ENCODE measurements at places on chromosomes 16 and 17. TPM values are rescaled to one million over a fixed set of nuclear protein-coding genes. Genes with fewer than 3 reads are reported as not detected.

DNA sequence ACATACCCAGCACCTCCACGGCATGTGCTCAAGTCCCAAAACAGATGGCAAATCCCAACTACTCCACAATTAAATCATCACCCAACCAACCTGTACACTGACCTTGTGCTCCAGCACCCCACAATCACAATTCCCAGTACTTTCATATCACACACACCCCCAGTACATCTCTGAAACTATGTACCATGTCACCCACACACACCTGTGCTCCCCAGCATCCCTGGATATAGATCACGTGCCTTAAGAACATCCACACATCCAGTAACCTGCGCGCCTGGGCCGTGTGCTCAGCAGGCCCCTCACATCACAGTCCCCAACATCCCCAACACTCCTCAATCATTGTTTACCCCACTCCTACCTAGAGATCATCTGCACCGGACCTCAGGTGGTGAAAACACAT is 2.1 kb downstream of the NLGN2 start:
- peaks cover 19% of the 10 kb centered on the region for H3K27me3 ChIP-seq
- H3K4me1 ChIP-seq: peaks cover 16% of the 10 kb centered on the region
- H3K4me3 ChIP-seq: peak overlapping the region; percentile 54
- H3K36me3 ChIP-seq: peaks cover 14% of the 10 kb centered on the region
- no peak for DNase-seq

DNA sequence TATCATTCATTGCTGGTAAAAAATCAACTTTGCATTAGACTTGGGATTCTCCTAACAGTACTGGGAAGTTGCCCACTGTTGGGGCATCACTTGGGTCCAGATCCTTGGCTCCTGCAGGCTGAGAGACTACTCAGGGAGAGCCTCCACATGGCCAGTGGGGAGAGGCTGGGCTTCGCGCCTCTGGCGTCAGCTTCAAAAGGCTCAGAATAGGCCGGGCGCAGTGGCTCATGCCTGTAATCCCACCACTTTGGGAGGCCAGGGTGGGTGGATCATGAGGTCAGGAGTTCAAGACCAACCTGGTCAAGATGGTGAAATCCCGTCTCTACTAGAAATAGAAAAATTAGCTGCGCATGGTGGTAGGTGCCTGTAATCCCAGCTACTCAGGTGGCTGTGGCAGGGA is 3.4 kb upstream of the CSHL1 start:
- H3K4me3 ChIP-seq: no peak overlapping the region
- no peak overlapping the region for H3K27ac ChIP-seq
- no peaks in the 10 kb centered on the region for H3K36me3 ChIP-seq
- H3K27me3 ChIP-seq: peaks cover 2% of the 10 kb centered on the region

- H3K27me3 ChIP-seq: peaks cover 2% of the 10 kb centered on the region
- no peak for DNase-seq
- H3K36me3 ChIP-seq: no peaks in the 10 kb centered on the region
- H3K4me1 ChIP-seq: peaks cover 13% of the 10 kb centered on the region
- H3K27ac ChIP-seq: no peak overlapping the region
- no peak overlapping the region for H3K4me3 ChIP-seq
Measured at GRCh38 chr17:2916461-2916860, 120.2 kb downstream of the RAP1GAP2 start.

DNA sequence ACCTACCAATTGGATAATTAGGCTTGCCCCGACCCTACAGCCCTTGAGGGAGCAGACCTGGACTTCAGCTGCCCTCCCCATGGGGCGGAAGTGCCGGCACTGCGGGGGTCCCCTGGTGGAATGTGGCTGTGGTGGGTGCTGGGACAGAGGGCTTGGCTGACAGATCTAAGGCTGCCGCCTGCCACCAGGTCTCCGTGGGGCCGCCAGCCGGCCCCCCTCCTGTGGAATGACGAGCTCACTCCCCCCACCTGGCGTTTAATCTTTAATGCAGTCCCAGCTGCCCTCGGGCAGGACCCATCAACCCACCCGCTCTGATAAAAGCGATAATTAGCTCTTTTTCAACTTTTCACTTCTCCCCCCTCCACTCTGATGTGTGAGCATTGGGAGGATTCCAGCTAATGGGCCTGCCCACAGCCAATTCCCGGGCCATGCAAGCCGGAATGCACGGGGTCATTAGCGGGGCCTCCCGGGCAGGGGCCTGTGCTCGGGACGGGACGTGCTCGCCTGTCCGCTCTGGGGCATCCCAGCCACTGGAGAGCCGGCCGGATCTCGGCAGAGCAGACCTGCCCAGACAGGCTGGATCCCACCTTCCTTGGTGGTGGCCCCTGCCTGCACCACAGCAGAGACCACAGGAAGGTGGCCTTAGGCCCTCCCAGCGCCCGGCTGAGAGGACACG is 28.3 kb upstream of the GOSR2 start:
- no peak overlapping the region for H3K27ac ChIP-seq
- DNase-seq: no peak
- peaks cover 4% of the 10 kb centered on the region for H3K36me3 ChIP-seq
- H3K27me3 ChIP-seq: peaks cover 7% of the 10 kb centered on the region
- no peak overlapping the region for H3K4me3 ChIP-seq

DNA sequence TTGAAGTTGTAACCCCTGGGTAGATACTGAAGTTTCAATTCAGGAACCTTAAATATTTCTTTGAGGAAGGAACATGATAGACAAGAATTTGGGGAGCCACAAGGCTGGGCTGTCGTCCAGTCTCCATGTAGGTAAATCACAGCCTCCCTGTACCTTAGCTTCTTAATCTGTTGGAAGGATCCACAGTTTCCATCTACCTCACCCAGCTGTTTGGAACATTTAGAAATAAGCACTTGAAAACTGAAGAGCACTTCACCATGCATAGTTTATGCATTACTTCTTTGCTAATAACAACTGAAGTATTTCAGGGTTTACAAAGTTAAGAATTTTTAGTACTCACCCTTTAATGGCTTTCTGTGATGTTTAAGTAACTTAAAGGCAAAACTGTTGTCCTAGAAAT is 17.2 kb downstream of the TXNDC11 start:
- DNase-seq: no peak
- no peaks in the 10 kb centered on the region for H3K4me1 ChIP-seq
- H3K27ac ChIP-seq: no peak overlapping the region
- no peaks in the 10 kb centered on the region for H3K27me3 ChIP-seq
- no peaks in the 10 kb centered on the region for H3K36me3 ChIP-seq

The KLHL10 gene
- not detected for total RNA-seq

- no peaks in the 10 kb centered on the region for H3K4me1 ChIP-seq
- DNase-seq: no peak
- no peak overlapping the region for H3K4me3 ChIP-seq
- H3K36me3 ChIP-seq: peaks cover 11% of the 10 kb centered on the region
- peaks cover 6% of the 10 kb centered on the region for H3K27me3 ChIP-seq
Measured at GRCh38 chr17:4014148-4014927, 50.1 kb upstream of the ATP2A3 start.

DNA sequence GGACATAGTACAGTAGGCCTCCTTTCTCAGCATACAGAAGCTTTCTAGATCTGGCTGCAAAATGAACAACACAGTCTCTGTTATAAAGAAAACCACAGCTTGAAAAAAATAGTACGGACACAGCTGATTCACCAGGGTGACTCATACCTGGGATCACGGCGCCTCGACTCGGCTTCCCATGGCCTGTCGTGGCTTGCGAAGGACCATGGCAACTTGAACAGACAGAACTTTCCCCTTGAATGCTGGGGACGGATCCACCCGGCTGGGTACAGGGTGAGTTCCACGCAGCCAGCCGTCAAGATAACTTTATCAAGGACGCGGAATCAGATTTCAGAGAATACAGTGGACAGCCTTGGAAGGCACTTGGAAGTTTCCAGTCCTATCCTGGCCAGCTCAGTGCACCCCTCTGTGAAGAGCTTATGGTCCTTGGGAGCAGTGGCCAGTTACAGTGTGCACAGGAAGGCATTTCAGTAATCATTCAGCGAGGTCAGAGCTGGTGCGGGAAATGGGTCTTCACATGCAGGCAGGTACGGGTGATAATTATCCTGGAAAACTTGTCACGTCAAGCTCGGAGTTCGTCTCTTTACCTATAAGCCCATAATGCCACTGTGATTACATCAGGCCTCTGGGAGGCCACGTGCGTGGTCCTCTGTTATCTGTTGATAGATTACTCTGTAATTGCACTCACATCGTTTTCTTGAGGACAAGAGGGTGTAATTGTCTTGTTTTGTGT is 57.9 kb upstream of the MAF start:
- H3K36me3 ChIP-seq: peaks cover 9% of the 10 kb centered on the region
- peaks cover 3% of the 10 kb centered on the region for H3K27me3 ChIP-seq
- no peak overlapping the region for H3K27ac ChIP-seq
- H3K4me3 ChIP-seq: no peak overlapping the region

DNA sequence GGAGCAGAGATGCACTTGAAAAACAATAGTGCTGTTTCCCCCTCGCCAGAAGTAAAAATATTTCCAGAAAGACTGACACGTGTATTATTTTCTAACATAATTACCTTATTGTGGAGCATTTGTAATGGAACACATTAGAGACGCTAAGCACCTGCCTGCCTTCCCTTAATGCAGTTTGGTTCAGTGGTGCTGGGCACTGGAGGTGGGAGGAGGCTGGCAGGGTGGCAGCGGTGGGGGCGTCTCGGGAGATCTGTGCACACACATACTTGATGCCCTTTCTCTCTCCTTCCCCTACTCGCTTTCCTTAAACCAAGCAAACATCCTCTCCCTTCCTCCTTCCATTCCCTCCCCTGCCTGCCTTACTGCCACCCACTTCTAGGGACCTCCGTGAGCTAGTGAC is 156.6 kb upstream of the SDK2 start:
- no peak overlapping the region for H3K4me3 ChIP-seq
- peaks cover 4% of the 10 kb centered on the region for H3K27me3 ChIP-seq
- no peak for DNase-seq
- peaks cover 5% of the 10 kb centered on the region for H3K36me3 ChIP-seq
- no peak overlapping the region for H3K27ac ChIP-seq

DNA sequence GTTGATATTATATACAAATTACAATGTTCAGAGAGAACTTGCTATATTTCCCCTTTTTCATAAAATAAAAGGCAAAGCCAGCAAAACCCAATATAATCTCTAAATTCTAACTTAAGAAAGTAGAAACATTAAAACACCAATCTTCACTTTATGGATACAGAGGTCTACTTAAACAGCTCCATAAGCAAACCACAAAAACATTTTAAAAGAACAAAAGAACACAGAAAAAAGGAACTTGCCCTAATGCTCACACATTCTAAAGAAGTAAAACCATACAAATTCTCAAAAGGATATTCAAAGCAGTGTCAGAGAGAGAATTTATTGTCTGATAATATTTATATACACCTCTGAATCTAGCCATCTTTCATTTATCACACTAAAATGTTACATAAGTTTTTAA is 606 bp downstream of the ABCA10 start:
- H3K36me3 ChIP-seq: peaks cover 5% of the 10 kb centered on the region
- H3K27me3 ChIP-seq: no peaks in the 10 kb centered on the region
- DNase-seq: no peak

DNA sequence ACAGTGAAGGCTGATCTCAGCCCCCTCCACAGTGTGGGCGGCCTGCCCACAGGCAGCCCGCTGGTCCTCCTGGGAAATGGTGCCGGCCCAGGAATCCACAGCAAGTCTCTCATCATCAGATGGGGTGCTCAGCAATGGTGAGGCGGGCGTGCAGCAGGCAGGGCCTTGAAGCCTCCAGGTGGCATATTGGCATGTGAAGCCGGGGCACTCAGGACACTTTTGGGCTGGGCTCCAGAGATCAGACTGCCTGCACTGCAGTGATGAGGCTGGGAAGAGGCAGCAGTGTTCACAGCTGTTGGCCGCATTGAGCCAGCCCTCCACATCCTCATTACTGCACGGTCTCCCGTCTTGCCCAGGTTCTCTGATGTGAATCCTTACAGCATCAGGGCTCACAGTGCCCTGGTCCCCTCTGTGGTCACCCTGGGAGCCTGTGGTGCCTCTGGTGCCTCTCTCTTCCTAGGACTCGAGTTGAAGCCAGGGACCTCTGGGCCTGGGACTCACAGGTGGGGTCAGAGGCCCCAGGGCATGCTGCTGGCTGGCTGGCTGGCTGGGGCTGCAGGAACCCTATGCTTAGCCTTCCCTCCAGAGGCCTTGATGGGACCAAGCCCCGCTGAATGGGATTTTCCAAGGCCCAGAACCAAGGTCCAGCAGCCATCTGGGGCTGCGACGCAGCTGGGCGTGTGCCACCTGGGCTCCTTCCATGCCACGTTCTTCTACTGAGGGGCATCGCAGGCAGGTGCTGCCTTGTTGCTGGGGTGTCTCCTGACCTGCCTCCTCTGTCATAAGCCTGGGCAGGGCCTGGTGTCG is 48.6 kb downstream of the TNFRSF13B start:
- DNase-seq: no peak
- peaks cover 1% of the 10 kb centered on the region for H3K27me3 ChIP-seq

The RPS2 gene
- 1,772 TPM for total RNA-seq

DNA sequence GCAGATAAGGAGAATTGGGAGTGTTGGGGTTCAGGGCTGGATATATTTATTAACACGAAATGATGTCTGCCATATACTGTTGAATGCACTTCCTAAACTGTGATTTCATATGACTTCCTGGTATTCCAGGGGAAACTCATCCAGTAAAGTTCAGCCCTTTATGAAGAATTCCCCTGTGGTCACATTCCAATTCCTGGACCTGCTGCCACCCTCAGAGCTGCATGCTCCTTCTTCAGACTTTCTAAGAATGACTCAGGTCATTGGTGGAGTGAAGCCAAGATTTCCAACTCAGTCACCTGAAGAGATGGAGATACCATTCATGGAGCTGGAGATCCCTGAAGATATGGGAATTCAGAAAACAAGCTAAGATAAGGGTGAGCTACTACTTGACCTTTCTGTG is 114.2 kb upstream of the TMEM97 start:
- H3K27me3 ChIP-seq: peaks cover 2% of the 10 kb centered on the region
- no peak overlapping the region for H3K27ac ChIP-seq
- H3K4me3 ChIP-seq: no peak overlapping the region
- no peaks in the 10 kb centered on the region for H3K36me3 ChIP-seq
- H3K4me1 ChIP-seq: no peaks in the 10 kb centered on the region

The WSCD1 gene
- total RNA-seq: 35.6 TPM

DNA sequence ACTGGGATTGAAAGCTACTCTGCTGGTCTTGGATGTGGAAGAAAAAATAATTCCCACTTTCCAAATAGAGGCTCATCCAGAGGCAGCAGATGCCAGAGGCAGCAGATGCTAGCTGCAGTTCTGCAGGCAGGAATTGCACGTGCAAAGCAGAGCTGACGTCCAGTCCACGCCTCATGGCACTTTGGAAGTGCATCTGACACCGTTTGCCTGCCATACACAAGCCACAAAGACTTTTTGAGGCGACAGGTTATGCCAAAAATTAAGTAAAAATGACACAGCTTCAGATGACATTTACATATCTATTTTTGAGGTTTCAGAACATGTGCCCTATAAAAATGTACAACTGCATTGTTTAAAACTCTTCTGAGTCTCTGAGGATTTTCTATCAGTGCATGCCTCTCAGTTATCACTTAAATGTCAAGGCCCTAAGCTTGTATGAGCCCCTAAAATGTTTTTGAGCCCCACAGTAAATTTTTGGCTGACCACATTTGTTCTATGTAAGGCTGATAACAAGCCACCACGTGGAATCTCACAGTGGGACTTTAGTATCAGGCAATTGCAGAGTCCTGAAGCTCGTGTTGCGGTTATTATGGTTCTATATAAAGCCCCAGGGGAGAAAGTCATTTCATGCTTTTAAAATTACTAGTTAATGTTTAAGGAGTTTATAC is 239.2 kb downstream of the PRKCA start:
- peaks cover 4% of the 10 kb centered on the region for H3K36me3 ChIP-seq
- H3K27ac ChIP-seq: peak overlapping the region; percentile 55
- DNase-seq: peak; percentile 39
- H3K27me3 ChIP-seq: peaks cover 5% of the 10 kb centered on the region

The TMEM204 gene
- total RNA-seq: 0.22 TPM

Data from glutamatergic neuron (in vitro differentiated cells).